ENCODE measurements at places on chromosomes 5 and 9.
A peak's percentile ranks its signal among the peaks of the same experiment; 100 is the strongest.

DNA sequence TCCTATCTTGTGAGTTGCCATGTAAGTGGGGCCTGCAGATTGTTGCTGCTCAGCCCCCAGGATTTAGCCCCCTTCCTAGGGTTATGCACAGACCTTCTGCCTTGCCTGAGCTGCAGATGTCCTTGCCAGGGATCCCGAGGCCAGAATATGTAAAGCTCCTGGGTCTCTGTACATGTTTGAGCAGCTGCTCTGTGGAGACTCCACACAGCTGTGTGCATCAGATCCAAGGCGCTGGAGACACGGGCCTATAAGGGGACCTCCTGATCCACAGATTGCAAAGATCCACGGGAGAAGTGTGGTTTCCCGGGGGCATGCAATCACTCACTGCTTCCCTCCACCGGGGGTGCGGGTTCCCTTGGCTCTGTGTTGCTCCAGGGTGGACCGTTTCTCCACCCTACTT lies 28.9 kb downstream of the TAF11L14 start:
- no peak for DNase-seq

DNA sequence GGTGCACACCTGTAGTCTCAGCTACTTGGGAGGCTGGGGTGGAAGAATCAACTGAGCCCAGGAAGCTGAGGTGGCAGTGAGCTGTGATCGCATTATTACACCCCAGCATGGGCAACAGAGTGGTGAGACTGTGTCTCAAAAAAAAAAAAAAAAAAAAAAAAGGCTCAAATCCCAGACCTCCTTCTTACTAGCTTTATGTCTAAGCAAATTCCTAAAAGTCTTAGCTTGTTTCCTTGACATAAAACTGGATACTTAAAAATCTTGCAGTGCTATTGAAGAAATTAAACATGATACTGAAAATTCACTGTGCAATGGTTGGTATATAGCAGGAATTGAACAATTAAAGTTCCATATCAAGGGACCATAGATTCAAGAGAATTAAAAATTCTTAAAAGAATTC lies 45.0 kb downstream of the PCDHGC5 start:
- no peak for DNase-seq

- DNase-seq: no peak
Measured at GRCh38 chr9:38205279-38205678, 136.3 kb upstream of the SHB start.

DNA sequence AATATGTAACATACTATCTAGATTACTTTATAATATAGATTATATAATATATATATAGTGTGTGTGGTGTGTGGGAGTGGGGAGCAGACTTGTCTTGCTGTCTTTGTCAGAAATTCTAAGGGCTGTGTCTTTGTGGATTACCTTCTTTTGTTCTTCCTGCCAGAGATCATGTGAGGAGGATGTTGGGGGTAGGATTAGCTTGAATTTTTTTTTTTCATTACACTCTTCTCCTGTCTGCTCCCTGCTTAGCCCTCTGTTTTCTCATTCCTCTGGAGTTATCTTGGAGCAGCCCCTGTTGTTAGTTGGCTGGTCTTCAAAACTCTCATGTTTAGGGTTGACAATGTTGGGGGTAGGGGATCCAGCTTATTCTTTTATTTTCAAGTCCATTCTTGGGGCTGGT lies 21.0 kb upstream of the C9orf40 start:
- no peak for DNase-seq

GRCh38 chr5:122102825-122103224 lies 24.8 kb upstream of the LOX start:
- peak; percentile 49 for DNase-seq

DNA sequence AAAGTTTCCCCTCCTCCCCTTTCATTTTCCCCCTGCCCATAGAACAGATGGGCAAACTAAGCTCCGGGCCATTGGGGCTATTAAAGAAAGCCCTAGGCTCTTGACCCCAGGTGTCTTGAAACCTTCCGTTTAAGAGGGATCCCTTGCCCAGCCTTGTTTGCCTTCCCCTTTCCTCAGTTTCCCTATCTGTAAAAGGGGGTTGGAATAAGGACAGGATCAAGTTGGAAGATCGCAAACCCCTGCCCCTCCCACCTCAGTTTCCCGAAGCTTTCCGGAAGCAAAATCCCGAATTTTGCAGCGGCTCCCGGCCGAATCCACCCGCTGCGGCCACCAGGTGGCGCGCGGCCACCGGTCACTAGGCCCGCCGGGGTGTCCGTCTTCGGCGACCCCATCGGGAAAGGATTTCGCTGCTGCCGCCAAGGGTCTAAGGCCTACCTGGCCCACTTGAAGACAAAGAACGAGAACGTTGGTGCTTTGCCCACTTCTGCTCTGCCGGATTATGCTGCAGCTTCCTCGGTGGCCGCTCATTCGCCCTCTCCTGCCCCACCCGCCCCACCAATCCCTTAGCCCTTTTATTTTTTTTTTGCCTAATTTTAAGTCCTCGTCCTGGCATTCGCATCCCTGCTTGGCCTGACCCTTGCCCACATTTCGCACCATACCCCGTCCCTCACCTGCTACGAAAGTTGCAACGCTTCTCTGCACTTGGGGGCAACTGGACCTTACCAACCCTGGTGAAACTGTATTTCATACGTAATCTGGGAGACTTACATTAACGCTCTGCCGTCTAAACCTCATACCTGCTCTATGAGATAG lies 962 bp upstream of the NR6A1 start:
- DNase-seq: peak; percentile 74

DNA sequence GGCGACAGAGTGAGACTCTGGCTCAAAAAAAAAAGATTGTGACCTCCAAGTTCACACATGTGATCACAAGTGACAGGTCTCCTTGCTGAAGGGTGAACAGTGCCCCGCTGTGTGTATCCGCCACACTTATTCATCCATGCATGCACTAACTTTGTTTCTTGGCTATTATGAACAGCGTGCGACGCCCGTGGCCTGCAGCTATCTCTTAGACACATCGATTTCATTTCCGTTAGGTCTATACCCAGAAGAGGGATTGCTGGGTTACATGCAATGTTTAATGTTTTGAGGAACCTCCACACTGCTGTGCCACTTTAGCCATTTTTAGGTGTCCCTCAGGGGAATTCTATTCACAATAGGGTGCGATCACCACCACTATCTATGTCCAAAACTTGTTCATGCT lies 12.1 kb upstream of the EGFL7 start:
- DNase-seq: no peak

- DNase-seq: peak; percentile 96
Measured at GRCh38 chr9:131402738-131403492, 9.0 kb downstream of the PRRC2B start.

DNA sequence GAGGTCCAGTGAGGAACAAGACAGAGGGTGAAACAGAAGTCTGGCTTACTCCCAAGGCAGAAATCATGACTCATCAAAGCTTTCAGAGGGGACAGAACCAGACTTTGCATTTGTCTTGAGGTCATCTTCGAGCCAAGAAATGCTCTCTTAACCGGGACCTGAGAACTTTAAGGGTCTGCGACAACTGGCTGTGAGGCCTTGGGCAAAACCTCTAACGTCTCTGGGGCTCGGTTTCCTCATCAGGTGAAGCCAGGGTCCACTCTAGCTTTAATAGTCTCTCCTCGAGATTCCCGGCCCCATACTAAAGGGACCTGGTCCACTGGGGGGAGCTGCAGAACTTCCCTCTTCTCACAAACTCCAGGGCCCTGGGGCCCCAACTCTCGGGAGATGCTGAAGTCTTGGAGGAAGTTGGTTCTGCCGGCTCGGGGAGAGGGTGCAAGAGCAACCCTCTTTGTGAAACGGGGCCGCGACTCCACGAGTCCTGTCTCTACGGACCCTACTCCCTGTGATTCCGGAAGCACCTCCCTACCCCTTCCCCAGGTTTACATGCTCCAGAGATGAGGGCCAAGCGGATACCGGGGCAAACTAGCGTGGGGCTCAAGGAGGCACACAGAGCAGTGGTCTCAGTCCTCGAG lies 2.6 kb downstream of the GLIS3 start:
- peak; percentile 91 for DNase-seq

DNA sequence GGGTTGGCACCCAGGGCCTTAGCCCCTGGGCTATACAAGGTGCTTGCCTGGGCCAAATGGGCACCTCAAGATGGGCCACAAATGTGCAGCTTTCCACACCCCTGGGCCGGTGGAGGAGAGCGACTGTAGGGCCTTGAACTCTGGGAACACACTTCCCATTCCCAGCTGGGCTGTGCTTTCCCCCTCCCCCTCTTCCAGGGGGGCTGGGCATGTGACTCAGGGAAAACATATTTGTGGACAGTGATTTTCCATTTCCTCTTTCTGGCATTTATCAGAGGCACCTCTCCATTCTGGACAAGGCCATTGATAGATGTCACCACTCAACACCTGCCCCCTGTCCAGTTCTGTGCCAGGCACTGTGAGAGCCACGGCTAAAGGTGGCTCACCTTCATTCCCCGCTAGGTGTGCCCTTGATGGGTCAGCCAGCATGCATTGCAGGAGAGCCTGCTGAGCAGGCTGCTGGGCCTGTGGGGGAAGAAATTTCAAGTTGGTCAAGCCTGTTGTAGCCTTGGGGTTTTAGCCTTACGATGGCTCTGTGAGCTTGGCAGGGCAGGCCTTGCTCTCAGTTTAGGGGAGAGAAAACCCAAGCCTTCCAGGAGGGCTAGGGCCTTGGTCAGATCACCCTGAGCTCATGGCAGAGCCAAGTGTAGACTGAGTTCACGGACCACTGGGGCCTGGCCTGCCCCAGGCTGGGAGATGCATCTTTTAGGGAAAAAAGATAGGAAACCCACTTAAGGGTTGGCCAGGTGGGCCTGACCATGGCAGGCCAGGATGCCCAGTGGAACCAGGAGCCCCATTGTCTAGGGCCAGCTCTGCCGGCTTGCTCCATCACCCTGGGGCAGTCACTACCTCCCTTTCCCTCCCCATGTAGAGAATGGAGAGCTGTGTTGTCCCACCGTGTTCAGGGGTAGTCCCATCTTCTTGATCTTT lies 113.9 kb downstream of the DAB2IP start:
- DNase-seq: peak; percentile 25

DNA sequence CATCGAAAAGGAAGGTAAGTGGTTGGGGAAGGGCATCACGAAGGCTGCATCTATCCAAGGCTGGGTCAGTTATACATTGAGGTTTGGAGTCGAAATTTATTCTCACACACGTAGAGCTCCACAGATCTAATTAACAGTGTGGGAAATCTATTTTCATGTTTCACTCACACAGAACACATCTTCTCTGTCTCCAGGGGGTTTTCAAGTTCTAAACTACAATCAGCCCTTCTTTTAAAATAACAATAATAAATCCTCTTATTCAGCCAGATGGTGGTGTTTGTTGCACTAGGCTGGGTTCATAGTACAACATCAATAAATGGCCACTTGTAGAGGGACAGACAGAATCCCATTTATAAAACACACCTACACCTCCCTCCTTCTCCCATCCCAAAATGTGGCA lies 174.5 kb upstream of the KLF9 start:
- DNase-seq: no peak

DNA sequence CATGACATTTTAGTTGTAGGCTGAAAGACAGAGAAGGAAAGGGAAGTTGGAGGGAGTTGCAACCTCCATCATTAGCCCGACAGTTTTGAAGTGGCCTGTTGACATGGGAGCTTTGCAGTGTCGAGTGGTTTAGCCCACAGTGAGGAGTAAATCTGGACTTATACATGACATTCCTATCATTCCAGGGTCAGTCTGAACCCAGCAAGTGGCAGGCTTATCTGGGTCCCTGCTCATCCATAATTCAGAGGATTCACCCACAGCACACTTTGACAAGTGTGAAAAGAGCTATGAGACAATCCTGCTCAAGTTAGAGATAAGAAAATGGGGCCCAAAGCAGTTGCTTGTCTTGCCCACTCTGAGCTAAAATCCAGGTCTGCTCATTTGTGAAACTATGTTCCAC lies 8.4 kb upstream of the TNC start:
- DNase-seq: no peak
